ENCODE measurements at places on chromosomes 6 and 20.

DNA sequence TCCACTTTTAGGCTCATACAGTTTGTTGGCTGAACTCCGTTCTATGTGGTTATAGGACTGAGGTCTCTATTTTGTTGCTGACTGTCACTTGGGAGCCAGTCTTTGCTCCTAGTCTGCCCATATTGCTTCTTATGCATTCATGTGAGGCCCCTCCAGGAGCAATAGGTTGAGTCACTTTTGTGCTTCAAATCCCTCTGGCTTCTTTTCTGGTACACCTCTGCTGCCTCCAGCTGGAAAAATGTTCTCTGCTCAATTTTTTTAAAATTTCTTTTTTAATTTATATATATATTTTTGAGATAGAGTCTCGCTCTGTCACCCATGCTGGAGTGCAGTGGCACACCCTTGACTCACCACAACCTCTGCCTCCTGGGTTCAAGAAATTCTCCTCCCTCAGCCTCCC lies 42.7 kb upstream of the NOX3 start:
- no peak for DNase-seq

GRCh38 chr6:14406614-14407331 lies 289.2 kb downstream of the CD83 start:
- no peak for DNase-seq

- no peak for DNase-seq
Observed at GRCh38 chr6:74073429-74073828, 377.4 kb downstream of the CD109 start.

DNA sequence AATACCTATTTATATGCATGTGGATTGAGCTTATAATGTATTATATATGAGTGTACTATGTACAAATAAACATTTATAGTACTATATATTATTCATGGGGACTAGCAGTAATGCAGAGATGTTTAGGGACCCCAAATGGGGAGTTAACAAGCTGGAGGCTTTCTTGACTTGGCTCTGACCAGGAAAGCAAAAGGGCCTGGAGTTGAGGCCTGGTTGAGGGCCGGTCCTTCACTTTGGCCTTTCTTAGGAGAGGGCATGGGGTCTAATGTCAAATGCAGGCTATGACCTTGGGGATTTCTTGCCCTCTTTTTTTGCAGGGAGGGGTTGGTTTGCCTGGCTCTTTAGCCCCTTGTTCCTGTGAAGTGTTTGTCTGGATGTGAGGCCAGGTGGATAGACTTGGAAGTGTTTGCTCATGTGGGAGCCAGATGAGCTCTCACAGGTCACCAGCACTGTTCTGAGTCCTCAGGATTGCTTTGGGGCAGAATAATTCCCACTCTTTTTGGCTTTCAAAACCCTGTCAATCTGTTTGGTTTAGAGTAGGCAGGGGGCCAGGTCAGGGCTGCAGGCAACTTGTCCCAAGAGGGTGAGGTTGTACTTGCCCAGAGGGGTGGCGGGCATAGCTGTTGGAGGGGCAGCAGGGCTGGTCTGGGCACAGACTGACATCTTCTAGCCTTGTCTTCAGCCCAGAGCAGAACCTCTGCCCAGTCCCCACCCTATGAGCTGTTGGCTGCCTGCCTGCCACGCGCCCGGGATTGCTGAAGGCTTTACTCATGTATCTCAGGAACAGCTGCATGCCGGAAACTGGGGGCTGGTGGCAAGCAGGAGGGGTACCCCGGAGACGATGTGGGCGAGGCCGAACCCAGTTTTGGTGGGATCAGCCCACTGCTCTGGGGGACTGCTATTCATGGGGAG lies 14.6 kb downstream of the TJAP1 start:
- no peak for DNase-seq

GRCh38 chr20:14924433-14924832 lies 587.0 kb upstream of the FLRT3 start:
- no peak for DNase-seq

- DNase-seq: no peak
Observed at GRCh38 chr6:75044846-75045245, 161.0 kb downstream of the COL12A1 start.

DNA sequence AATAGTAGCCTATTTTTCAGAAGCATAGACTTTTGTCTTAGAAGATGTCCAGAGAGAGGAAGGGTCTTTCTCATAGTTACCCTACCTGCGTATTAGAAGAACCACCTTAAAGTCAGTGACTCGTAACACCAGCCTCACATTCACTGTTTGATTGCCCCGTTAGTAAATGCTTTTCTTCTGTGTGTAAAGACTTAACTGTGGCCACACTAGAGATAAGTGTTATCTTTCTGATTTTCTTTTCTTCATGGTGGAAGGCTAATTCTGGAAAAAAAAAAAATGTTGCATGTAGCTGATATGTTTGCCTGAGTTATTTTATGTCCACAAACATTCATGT lies 83.9 kb downstream of the SAMD3 start:
- DNase-seq: no peak

DNA sequence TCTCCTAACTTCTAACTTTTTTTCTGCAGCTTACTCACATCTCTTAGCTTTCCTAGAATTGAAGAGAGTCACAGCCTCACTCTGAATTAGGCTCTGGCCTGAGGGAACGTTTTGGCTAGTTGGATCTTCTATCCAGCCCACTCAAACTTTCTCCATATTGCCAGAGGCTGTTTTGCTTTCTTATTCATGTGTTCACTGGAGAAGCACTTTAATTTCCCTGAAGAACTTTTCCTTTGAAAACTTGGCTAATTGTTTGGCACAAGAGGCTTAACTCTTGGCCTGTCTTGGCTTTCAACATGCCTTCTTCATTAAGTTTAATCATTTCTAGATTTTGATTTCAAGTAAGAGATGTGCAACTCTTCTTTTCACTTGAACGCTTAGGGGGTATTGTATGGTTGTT lies 138.2 kb upstream of the PLCB4 start:
- DNase-seq: no peak

GRCh38 chr6:39281312-39281980 lies 32.8 kb downstream of the KCNK17 start:
- no peak for DNase-seq

DNA sequence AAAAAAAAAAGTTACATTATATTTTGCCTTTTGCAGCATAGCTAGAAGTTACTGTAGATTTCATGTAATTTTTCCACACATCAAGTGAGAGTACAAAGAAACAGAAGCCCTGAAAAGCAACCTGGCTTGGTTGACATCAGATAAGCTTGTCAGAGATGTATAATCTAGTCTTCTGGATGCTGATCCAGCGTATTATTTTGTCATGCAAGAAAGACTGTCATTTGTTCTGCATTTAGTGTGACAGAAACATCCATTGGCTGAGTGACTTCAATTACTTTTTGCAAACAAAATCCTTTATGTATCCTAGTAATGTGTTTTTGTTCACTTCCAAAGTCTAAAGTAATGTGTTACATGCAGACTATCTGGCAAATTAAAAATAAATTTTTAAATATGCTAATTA lies 75.3 kb downstream of the FAM83B start:
- DNase-seq: no peak

DNA sequence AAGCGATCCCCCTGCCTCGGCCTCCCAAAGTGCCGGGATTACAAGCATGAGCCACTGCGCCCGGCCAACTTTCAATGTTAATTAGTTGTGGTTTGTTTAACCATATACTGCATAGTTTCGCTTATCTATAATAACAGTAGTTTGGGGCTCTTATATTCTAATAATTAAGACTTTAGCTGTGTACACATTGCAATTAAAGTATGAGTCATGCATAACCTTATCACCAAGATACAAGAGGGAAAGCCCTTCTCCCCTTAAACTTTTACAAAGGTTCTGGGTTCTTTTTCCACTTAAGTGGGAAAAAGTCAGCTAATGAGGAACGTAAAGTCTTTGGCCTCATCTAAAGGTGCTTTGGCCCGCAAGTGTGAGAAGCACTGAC lies 3.2 kb upstream of the MCCD1 start:
- no peak for DNase-seq

GRCh38 chr6:139994998-139995397 lies 620.5 kb upstream of the CITED2 start:
- no peak for DNase-seq

DNA sequence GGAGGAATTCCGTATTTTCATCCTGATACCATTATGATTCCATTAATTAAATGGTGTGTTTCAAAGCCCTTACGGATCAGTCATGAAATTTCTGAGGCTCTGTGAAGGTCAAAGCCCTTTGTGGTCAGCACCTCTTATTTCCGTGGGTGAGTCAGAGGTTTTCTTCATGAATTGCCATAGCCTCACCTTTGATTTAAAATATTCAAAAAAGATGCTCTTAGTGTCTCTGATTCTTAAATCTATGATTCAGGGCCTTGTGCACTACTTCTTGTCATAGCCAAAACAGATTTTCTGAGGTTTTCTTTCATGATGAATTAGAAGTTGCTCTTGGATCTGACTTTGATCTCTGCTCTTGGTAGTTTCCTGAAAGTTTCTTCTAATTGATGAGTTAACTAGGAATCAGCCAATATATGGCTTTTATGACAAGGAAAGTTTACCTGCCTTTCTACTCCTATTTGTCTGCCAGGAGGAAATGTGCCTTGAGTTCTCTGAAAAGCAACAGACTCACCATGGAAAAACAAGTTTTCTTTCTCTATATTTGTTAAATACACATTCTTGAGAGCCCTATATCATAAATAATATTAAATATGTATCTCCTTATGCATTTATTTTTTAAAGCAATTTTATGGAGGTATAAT lies 613.0 kb downstream of the UTRN start:
- DNase-seq: no peak

DNA sequence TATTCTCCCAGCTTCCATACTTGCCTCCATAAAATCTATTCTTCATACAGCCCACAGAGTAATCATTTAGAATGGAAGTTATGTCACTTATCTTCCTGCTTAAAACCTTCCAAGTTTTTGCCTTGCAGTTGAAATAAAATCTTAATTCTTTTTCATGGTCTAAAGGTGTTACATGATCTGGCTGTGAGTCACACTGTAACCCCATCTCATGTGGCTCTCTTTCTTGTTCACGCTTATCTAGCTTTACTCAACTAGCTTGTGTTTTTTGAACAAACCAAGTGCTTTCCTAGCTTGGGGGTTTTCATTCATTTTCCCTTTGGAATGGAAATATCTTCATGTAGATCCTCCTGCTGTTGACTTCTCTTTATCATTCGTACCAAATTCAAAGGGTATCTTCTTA lies 23.6 kb upstream of the THEMIS start:
- DNase-seq: no peak

- peak; percentile 87 for DNase-seq
Observed at GRCh38 chr6:157323255-157323965, at the start of gene TMEM242. Gene TMEM242 (minus strand): TSS chr6:157323519. CDS start chr6:157323499, 20 bp downstream.

- DNase-seq: no peak
Observed at GRCh38 chr20:8971669-8972316, 97.1 kb upstream of the PLCB4 start.

DNA sequence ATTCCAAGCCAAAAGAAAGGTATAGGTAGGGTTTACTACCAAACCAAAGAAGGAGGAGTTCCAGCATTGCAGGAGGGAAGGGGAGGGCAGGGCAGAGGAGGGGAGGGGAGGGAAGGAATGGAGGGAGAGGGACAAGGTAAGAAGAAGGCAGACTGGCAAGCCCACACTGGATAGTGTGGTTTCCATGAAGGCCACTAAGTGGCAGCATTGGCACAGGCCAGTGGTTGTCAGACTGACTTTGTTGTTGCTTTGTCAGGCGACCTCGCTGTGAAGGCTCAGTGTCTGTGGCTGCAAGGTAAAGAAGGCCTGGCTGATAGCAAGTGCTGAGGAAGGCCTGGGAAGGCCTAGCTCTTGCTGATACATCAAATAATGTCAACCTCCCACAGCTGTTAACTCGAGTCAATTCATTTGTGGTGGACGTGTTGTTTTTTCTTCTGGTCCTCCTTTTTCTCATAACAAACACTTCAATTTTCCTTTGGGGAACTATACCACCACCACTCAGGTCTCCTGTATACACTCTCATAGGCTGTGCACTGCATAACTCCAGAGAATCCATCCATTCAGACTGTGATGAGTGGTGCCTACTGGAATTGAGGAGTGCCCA lies 7.7 kb upstream of the ZNF334 start:
- peak; percentile 46 for DNase-seq
